NCI-H1417 treated with DMSO at 0.1 percent for 48 hours (cell line): ENCODE measurements at places on chromosomes 6 and 20.

GRCh38 chr6:167103041-167103891, 19.6 kb upstream of the CCR6 start:
- DNase-seq, result no peak

DNA sequence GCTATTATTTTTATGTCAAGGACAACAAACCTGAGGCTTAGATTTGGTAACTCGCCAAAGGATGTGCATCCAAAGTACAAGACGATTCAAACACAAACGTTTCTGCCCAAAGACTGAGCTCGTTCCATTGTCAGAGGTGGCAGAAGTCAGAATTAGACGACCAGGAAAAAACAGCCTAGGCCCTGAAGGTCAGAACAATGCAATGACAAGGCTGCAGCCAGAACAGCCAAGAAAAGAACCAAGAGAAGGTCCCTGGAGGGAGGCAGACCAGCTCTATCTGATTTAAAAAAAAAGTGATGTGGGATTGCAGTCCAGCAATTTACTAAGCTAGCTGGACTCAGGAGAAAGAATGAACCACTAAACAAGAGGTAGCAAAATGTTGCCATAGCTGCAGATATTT, 54.2 kb downstream of the NCOA7 start:
- no peak for DNase-seq

DNA sequence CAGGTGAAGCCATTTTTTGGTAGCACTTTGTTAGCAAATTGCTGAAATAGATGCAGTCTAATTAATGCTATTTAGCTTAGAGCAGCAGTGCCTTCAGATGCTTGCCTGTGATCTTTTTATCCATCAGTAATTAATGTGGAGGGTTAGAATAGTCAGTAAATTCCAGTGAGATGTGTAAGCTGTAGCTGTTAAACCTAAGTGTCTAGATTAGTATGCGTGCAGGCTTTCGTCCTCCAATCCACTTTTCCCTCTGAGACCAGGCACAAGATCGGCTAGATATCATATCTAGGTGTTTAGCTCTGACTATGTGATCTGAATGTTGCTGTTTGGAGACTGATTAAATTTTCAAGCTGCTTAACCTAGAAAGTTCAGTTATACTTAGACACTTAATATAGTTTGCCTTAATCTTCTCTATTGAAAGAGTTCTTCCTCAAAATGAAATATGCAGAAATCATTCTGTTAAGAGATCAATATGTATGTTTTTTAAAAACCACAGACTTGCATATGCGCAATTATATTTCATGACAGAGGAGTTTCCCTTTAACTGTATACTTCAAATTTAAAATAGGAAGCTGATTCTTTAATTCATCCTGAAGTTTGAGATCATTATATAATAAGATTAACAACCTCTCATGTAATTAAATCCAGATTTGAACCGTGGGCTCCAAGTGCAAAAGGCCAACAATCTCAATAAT, 41.2 kb downstream of the XRN2 start:
- no peak for DNase-seq

DNA sequence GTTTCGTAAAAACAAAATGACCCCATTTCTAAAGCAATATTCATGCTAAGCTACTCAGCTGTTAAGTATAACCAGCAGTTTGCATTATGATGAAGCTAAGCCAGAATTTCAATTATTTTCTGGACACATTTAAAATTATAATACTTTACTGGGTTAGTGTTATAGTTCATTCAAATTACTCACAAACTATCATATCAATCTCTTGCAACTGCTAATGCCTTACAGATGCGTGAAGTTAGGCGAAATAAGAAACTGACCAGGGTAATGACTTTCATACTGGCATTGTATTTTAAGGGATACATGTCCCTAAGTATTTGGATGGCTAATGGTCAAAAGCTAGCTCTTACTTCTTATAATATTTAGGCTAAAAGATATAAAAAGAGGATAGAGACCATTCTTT, 249.6 kb downstream of the TSHZ2 start:
- no peak for DNase-seq

DNA sequence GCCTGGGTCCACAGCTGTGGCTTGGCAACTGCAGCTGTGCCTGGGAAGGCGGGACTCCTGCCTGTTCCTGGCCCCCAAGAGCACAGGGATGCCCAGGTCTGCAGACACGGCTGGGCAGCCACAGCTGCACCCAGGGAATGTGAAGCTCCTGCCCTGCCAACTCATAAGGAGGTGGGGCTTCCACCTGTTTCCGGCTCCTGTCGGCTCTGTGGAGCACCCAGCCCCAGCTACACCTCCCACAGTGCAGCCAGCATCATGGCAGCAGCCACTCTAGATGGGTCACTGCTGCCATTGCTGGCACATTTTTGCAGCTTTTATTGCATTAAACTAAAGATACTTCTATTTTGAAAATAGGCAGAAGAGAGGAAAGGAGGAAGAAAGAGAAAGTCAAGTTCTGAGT, 207.9 kb downstream of the SAMD5 start:
- no peak for DNase-seq

- no peak for DNase-seq
These were observed 8.0 kb downstream of the PNISR start for GRCh38 chr6:99416892-99417767.

DNA sequence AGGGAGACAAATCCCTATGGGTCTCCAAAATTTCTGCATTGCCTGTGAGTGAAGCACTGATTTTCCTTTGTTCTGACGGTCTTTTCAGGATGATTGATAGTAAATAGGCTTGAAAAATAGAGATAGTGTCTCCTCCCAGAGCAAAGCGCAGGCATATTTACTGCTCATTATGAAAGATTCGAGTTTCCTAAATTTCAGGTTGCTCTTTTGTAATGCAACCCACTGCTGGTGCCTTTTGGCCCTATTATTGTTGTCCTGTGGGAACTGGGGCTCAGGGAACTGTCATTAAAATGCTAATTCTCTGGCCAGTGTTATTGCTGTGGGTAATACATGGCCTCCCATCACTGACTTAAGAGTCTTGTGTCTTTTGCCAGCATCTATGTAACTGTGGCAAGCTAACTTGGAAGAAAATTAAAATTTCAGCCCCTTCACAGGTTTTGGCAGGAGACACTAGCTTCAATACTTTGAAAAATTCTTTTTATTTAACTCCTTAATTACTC, 754.1 kb upstream of the MAP3K7 start:
- DNase-seq, result no peak

- no peak for DNase-seq
These were observed 370.6 kb downstream of the CD83 start for GRCh38 chr6:14488180-14488579.

DNA sequence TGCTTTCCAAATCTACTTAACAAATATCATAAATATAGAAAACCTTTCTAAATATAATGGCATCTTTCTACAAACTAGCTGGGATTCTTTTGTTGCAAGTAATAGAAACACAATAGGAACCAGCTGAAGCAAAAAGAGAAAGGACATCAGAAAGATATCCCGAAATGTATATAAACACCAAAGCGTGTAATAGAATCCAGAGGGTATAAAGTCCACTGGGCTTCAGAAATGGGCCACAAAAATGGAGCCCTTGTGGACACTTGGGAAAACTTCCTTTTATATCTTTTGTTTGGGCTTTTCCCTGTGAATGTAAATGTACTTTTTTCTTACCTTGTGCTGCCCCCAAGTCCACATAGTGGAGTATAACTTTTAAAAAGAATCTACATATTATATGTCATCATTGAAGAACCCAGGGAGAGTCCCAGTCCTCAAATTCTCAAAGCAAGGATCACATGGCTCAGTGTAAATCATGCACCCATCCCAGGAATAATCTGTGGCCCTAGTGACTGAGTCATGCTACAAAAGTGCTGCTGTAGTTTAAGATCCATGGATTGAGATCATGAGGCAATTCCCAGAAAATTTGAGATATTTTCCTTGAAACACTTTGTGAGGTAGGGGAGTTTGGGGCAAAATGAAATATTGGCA, 457.0 kb downstream of the EPM2A start:
- no peak for DNase-seq

DNA sequence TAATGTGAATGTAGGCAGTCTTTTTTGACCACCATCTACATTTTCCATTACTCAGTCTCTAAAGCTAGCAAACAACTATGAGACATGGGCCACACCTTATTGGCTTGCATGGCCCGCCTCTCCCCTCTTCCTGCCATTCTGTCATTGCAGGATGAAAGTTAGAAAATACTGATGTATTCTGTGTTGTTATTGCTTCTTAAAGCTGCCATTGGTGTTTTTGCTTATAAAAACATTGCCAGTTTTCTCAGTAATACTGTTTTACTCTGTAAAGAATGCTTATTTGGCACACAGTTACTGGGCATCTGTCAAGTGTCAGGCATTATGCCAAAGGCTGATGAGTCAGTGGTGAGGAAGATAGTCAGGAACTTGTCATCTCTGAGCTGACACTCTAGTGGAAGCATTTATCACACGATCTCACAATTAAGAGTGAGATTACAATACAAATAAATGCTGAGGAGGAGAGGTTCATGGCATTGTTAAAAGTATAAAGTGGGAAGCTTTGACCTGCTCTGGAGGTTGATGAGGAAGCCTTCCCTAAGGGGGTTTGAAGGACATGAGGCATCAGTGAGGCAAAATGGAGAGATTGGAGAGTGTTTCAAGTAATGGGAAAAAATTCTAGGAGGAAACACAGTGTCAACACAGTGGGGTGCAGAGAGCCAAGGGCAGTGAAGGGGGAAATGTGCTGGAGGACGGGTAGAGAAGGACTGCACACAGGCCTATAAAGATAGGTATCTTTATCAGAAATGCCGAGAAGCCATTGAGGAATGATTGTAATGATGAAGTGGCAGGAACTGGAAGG, 14.7 kb downstream of the KLHL32 start:
- DNase-seq, result no peak

- no peak for DNase-seq
These were observed 1.2 kb upstream of the SPATS1 start for GRCh38 chr6:44341095-44341890.

DNA sequence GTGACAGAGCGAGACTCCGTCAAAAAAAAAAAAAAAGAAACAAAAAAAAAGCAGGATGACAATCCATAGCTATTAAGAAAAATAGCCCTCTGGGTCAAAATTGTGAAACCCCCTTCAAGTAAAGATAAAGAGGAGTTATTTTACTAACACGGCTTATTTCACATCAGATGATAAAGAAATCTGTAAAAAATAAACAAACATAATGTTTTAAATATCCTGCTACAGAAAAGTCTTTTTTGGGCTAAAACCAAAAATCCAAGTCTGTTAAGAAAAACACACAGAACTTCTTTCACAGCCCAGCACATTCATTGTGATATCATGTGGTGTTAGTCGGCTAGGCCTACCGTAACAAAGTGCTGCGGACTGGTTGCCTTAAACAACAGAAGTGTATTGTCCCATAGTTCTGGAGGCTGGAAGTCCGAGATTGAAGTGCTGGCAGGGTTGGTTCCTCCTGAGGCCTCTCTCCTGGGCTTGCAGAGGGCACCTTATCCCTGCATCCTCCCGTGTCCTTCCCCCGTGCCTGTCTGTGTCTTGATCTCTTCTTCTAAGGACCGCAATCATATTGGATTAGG, 239.2 kb upstream of the TAB2 start:
- no peak for DNase-seq

DNA sequence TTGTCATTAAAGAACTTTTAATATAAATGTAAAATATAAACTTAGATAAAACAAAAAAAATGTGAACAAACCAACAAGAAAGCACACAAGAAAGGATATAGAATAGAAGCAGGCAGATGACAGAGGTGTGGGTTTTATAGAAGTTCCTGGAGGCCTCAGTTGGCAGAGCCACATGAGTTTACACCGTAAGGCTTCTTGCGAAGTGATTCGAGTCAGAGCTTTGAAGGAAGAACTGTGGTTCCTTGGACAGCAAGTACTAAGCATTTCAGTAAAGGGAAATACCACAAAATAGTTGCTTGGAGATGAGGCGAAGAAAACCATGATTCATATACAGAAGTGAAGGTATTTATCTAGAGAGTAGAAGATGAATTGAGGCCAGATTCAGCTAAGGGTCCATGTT, 207.9 kb upstream of the EYA4 start:
- no peak for DNase-seq

DNA sequence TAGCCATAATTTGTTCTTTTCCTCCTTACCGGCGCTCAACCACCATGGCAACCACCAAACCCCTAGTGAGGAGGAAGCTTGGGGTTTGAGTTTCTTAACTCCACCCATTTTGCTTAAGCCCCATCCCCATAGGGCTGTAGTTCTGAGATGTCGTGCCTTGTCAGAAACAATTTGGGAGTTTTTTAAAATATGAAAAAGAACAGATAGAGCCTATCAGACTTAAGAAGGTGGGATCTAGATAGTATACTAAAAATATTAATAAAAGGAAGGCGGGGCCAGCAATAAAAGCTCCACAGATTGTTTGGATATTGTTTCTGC, 5.6 kb downstream of the BRD2 start:
- DNase-seq, result no peak

GRCh38 chr6:125111219-125111983, 42.2 kb upstream of the TPD52L1 start:
- DNase-seq, result no peak

DNA sequence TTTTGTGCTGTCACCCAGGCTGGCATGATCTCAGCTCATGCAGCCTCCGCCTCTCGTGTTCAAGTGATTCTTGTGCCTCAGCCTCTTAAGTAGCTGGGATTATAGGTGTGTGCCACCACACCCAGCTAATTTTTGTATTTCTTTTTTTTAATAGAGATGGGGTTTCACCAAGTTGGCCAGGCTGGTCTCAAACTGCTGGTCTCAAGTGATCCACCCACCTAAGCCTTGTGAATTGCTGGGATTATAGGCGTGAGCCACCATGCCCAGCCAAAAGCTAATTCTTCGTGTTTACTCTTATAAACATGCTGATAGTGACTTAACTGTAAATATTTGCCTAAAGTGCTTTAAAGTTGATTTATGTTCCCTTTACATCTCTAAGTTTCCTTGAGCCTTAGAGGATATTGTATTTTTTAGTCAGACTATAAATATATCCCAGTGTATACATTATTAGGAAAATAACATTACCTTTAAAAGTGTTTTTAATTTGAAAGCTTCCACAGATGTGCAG, 91.7 kb downstream of the COL21A1 start:
- DNase-seq, result no peak
